Stimulated activated CD4-positive, alpha-beta T cell treated with anti-CD3 and anti-CD28 coated beads, Interleukin-2, amount 100 ng/mL, for 48 hours (primary cell): ENCODE measurements at places on chromosomes 1 and 21.

GRCh38 chr1:9425859-9426258 is 113.4 kb upstream of the SLC25A33 start:
- DNase-seq = no peak

DNA sequence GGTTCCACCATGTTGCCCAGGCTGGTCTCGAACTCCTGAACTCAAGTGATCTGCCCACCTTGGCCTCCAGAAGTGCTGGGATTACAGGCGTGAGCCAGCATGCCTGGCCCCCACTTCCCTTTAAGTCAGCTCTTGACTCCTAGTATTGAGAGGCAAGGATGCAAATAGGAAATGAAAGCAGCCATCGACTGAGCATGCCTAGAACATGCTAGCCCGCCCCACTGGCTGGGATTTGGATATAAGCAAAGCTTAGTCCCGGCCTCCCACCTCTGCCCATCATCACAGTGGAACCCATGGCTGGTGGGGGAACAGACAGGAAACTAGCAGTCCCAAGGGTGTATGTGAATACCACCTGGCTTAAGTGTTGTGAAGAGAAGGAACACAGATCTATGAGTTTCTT is 10.5 kb downstream of the C1orf167 start:
- DNase-seq = no peak

DNA sequence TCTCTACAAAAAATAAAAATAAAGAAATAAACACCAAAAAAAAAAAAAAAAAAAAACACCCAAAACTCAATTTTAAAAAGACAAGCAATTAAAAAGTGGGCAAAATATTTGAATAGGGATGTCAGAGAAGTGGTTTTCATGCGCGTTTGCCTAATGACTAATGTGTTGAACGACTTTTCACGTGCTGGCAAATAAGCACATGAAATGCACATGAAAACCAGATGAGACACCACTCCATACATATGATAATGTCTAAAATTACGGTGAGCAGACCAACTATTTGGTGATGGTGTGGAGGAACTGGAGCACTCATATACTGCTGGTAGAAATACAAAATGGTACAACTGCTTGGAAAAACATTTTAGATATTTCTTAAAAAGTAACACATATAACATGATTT is 39.4 kb upstream of the UHMK1 start:
- DNase-seq = no peak

DNA sequence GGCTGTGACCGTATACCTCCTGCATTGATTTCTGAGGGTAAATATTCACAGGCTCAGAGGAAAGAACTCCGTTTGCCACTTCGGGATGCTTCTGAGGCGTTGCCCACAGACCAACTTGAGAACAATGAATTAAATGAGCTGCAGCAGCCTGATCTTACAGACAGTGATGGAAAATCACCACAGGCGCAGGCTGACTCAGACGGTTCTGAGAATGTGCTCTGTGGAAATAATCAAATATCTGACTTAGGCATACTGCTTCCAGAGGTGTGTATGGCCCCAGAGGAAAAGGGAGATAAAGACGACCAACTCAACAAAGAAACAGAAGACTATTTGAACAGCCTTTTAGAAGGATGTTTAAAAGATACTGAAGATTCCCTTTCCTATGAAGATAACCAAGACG is 76.7 kb upstream of the SCCPDH start:
- no peak for DNase-seq

DNA sequence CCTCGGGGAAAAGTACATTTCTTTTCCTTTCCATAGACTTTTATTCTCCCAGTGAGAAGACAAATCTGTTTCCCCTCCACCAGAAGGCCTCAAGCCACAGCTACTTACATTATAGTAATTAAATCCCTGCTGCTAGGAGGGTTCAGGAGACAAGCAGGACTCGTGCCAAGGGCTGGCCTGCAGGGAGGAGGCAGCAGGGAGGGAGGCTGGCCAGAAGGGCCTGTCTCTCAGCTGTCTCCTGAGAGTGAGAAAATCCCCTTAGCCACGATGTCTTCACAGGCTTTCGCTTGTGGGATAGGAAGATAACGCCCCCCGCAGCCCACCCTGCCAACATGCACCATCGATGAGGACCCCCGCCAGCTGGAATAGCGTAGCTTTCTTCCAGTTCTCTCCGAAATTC is 14.0 kb downstream of the KCNN3 start:
- DNase-seq = no peak

GRCh38 chr1:175262621-175263020 is 70.0 kb upstream of the KIAA0040 start:
- no peak for DNase-seq

- DNase-seq = no peak
Measured at GRCh38 chr1:115184951-115185331, 95.6 kb upstream of the TSPAN2 start.
